ENCODE measurements at places on chromosomes 4 and X. TPM values are rescaled to one million over a fixed set of nuclear protein-coding genes. Genes with fewer than 3 reads are reported as not detected.

GLRA2 gene
- not detected for total RNA-seq

DNA sequence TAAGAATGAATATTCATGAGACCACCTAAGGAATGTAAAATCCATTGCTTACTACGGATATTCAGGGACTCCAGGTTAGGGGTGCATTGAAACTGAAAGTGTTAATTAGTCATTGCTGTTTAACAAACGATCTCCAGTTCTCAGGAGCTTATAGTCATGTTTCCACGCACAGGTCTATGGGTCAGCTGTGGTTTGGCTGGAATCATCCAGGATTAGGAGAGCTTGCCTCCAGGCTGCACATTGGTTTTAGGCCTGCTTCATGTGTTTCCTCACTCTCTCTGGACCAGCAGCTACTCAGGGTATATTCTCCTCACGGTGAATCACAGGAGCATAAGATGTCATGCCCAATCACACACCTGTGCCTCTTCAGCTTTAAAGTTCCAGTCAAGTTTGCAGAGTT lies 98.9 kb downstream of the ATXN3L start:
- peak; percentile 60 for DNase-seq

- peak; percentile 65 for DNase-seq
Measured at GRCh38 chr4:94412658-94413038, 39.1 kb upstream of the PDLIM5 start.

- no peak for DNase-seq
Measured at GRCh38 chr4:149238097-149238496, 577.5 kb downstream of the IQCM start.

ALAS2 gene
- total RNA-seq = not detected

ASMT gene
- not detected for total RNA-seq

FOXR2 gene
- total RNA-seq = 8.1 TPM

TMEM154 gene
- total RNA-seq = 1.3 TPM

TSPAN6 gene
- total RNA-seq = 53.5 TPM
